ENCODE measurements at places on chromosomes 7 and 10.

DNA sequence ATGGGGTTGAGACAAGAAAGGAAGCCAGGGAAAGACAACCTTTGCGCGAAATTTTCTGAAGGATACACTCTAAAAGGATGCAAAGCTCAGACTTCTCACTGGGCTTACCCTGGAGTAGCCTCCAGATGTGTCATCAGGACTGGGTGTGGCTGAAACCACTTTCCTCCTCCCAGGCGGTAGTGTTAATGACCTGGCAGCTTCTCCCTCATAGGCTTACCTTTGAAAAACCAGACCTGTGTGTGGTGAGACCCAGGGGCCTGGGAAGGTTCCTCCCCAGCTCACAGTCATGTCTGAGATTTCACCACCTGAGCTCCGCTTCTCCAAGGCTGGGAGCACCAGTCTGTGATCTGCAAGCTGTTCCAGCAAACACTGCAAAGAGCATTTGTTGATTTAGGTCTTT, 93.7 kb downstream of the EPC1 start:
- no peak for DNase-seq

- no peak for DNase-seq
Measured at GRCh38 chr7:31003721-31004120, 40.0 kb downstream of the GHRHR start.

- DNase-seq = no peak
Measured at GRCh38 chr10:11095374-11095801, 77.7 kb downstream of the CELF2 start.

- DNase-seq = no peak
Measured at GRCh38 chr7:3164380-3164792, 120.7 kb upstream of the CARD11 start.

DNA sequence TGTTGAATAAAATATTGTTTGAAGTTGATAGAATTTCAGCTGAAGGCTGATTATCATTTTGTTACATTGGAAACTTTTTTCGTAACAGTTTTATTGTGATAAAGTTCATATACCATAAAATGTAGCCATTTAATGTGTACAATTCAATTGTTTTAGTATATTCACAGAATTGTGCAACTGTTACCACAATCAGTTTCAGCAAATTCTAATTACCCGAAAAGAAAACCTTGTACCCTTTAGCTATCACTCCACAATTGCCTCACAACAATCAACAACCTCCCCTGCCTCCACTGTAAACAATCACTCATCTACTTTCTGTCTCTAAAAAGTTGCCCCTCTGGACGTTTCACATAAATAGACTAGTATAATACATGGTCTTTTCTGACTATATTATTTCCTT, 179.7 kb upstream of the BET1 start:
- DNase-seq = no peak

DNA sequence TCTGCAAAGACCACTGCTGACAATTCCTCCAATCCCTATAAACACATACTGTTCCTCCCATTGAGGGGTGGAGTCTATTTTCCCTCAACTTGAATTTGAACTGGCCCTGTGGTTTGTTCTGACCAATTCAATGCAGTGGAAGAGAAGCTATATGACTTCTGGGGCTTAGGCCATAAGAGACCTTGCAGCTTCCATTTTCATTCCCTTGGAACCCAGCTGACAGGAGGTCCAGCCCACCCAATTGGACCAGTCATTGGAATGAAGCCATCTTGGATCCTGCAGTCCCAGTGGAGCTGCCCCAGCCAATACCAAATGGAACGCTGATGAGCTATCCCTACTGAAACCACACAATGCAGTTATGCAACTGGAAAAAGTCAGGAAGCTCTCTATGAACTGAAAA, 8.9 kb upstream of the TMED4 start:
- DNase-seq = no peak

DNA sequence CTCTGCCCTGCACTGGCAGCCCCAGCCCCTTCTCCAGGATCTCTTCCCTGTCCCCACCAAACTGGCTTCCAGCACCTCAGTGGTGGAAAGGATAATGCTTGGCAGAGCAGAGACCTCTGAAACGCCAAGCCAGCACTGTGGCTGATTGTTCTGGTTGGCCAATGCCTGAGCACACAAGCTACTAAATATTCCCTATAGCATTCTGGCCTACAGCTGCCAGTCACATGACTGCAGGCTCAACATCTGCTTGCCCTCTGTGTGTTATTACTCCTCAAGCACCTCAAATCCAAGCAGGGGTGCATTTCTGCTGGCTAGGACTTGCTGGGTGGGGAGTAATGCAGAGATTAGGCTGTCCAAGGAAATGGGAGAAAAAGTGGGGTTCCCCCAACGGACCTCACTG, 6.1 kb downstream of the TBATA start:
- no peak for DNase-seq

DNA sequence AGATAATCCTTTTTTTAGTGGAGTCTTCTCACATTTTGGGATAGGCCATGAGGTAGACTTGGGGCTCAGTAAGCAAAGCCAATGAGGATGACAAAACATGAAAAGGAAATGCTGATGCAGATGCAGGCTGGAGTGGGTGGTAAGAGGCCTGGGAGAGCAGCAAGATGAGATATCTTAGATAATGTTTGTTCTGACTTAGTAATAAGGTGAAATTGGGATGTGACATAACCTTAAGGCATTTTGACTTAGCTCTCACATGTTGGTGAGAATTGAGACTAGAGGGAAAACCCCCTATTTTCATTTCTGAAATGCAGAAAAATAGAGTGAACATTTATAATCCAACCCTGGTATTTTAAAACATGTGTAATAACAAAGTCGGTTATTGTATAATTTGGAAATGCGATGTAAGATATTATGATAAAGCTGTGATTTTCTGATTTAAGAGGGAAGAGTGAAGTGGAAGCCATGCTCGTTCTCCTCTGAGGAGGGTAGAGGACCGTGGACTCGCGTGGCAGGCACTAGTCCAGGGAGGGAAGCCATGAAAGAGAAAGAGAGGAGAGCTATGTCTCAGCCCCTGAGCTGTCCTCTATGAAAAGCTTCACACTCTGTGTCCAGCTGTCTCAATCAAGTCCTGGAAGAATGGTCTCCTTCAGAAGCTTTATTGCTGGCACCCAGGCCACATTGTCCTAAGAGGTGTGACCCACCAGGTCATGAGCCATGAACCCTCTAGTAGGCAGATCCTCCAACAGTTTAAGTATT, 57.3 kb downstream of the ST7 start:
- no peak for DNase-seq

DNA sequence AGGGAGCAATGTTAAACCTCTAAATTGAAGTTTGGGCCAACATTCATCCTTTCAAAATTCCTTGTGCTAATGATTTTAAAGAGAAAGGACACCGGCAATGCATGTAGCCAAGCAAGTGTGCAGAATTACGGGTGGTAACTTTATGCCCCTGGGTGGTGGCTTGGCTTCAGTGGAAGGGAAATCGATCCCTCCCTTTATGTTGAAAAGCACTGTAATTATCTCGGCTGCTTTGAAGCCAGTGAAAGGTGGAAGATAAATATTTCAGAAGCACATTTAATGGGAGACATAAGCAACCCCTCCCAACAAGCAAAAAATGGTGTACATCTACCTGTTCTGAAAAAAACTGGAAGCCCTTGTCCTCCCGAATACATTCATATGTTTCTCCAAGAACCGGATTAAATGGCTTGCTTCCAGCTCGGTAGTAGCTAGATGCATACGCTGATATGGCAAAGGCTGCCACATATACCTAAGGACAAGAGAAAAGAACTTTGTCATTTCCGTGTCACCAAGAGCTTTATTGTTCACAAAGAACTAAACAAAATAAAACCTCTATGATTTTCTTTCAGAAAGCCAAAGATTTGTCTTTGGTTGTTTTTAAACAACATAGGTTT, 73.3 kb upstream of the GSDME start:
- DNase-seq = no peak
